Activated CD8-positive, alpha-beta T cell treated with anti-CD3 and anti-CD28 coated beads, Interleukin-2, amount 10 ng/mL, durations not matched to agents 7 days and 5 days (primary cell): ENCODE measurements at places on chromosomes 12 and 14. TPM values are rescaled to one million over a fixed set of nuclear protein-coding genes. Genes with fewer than 3 reads are reported as not detected.

MUCL1 gene
- not detected for total RNA-seq

GPX2 gene
- total RNA-seq: not detected

DAD1 gene
- total RNA-seq: 130 TPM

SMIM41 gene
- not detected for total RNA-seq

ACSS3 gene
- total RNA-seq: not detected

MGAT2 gene
- 55.1 TPM for total RNA-seq

MOK gene
- total RNA-seq: 4.1 TPM

PLEKHG7 gene
- total RNA-seq: not detected

TMEM132D gene
- total RNA-seq: not detected

DNA sequence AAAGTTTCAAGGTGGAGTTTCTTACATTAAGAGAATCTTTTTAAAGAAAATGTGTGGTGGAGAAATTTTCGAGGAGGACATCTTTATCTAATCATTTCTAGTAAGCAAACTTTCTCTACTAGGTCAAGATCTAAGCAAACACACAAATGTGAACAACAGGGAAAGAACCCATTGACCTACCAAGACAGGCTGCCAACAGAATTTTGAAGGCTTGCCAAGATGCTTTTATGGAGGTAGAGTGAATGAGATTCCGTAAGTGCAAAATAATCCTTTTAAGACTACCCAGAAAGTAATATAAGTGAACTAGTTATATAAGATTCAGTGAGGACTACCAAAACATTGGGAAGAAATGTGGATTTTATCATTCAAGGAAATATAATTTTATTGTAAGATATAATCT lies 357.1 kb upstream of the PDE3A start:
- DNase-seq: no peak

GRCh38 chr12:69880571-69880970 lies 55.5 kb downstream of the MYRFL start:
- no peak for DNase-seq

- DNase-seq: peak; percentile 76
Measured at GRCh38 chr14:73771848-73772638, 57.9 kb upstream of the PNMA1 start.

- no peak for DNase-seq
Measured at GRCh38 chr14:68124979-68125731, 305.6 kb downstream of the RAD51B start.

GRCh38 chr14:79578470-79578869 lies 632.8 kb downstream of the DIO2 start:
- DNase-seq: no peak

DNA sequence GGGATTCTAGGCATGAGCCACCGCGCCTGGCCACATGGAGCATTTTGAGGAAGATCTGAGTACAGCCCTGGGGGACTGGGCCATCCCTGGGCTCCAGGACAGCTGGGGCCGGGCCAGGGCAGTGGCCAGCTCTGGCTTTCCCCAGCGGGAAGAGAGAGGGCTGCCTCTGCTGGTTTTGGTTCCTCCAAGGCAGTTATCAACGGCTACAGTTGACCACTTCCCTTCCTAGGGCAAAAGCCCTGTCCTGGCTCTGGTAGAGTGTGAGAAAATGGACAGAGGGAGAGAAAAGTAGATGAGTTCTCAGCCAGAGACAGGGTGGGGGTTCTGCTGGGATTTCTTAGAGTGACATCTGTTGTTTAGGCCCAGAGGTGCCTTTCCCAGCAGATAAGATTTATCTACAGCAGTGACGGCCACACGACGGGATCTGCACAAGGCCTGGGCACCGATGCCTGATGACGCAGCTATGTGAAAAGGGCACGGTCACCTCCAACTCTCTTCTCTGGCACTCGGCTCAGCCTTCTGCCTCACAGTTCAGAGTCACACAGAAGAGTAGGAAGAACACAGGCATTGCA lies 5.5 kb upstream of the HVCN1 start:
- DNase-seq: no peak

- no peak for DNase-seq
Measured at GRCh38 chr14:62189698-62190097, 427.5 kb downstream of the SNAPC1 start.

GRCh38 chr14:61562321-61563161 lies 132.8 kb upstream of the HIF1A start:
- no peak for DNase-seq

DNA sequence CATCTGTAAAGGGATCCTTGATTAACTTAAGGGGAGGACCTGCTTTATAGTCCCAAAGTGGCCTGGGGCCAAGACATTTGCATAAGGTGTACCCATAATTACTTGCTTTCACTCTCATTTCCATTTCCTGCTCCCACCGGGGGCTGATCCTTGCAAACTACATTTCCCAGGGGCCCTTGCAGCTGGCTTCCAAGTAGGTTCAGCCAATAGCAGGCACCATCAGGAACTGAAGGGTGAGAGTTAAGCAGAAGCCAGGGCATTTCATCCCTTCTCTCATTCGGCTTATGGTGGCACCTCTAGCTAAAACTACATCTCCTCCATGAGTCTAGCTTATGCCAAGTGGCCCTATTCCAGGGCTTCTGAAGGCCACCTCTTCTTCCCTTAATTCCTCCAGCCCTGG lies 88.8 kb downstream of the CCDC60 start:
- DNase-seq: no peak

- no peak for DNase-seq
Measured at GRCh38 chr12:42957561-42958290, 368.2 kb upstream of the PRICKLE1 start.

DNA sequence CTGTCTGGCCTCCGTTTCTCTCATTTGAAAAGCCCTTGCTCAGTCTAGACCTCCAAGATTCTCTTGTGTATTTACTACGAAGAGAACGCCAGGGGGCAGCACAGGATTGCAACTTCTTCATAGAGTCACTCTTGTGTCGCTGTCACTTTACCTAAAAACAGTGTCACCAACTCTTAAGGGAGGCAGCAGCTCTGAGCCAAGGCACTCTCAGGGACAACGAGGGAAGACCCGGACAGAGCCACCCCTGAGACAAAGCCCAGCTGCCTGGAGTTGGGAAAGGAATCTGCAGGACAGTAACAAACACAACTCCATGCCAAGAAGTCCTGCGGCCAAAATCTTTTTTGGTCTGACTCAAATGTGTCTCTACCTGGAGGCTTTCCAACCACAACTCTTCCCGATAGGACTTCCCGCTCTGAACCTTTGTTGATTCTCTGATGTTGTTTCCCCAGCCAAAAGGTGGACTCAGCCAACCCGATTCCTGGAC lies 9.6 kb upstream of the RPAP3 start:
- peak; percentile 90 for DNase-seq

- DNase-seq: no peak
Measured at GRCh38 chr14:104693482-104694431, 4.3 kb downstream of the INF2 start.

GRCh38 chr12:130862161-130862560 lies 9.7 kb upstream of the RAN start:
- no peak for DNase-seq

DNA sequence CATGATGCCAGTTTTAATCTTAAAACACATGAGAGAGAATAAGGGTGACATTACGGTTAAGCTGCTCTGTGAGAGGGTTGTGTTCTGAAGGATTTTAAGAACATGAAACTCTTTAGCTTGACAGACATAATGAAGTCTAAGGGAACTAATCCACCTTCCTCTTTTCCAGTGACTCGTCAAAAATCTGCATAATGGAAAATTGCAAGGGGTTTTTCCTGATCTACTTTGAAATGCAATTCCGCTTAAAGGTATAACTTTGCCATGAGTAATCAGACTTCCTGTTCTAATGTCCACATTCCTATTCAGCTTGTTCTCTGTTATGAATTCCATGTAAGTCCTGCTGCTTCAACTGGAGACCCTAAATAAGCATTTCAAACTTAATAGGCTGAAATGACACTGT lies at the start of gene ZNF705A:
ZNF705A (plus strand) TSS at position 171 of the 400 bp plus-strand sequence. CDS start 15,611 bp downstream, outside the sequence.
- no peak for DNase-seq

- DNase-seq: no peak
Measured at GRCh38 chr12:99528478-99528877, 119.1 kb upstream of the GARIN6 start.

DNA sequence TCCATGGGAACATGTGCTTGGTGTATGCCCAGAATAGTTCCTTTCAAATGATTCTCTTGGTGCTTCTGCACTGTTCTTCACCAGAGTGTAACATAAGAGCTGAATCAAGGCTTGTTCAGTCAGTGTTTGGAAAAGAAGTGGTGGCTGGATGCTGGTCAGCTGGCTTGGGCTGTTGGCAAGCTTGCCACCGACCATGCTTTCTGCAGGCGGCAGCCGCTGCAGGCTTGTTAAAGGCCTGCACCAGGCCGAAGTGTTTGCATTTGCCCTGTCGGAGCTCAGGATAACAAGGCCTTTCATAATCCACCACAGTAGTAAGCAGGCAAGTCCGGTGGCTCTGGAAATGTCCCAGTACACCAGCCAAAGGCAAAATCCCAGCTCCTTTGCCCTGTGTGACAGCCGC lies 26.9 kb downstream of the DAAM1 start:
- DNase-seq: no peak

DNA sequence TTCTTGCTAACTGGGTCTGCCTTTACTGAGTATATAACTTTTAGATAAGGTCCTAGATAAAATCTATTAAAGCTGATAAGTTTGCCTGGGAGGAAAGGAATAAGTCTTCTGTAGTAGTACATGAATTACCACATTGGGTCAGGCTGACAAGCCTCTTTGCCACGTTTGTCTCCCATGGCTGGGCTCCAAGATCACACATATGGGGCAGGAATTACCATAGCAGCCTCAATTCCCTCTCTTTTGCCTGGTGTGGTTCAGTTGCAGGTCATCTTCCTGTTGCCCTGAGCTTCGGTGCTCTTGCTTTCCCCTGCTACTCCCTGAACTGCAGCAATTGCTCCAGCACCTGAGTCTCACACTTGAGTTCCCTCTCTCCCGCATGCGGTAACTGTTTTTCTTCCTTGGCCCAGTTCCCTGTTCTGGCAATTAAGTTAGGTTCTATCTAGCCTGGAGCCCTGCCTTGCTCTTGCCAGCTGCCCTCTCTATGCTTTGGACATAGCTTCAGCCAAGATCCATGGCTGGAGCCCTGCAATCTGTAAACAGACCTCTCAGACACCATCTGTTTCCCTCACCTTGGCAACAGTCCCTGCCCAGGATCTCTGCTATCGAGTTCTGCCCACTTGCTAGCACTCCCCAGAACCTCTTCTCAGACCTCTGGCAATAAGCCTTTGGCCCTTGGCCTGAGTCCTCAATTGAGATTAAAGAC lies 5.8 kb upstream of the GLT8D2 start:
- DNase-seq: no peak

GRCh38 chr12:123150744-123151456 lies at the start of gene PITPNM2:
Gene PITPNM2, minus strand, starts transcription at chr12:123151090. Its CDS starts 116,500 bp downstream, at chr12:123034590.
- peak; percentile 68 for DNase-seq

- DNase-seq: peak; percentile 81
Measured at GRCh38 chr14:51780006-51780692, 80.3 kb upstream of the GNG2 start.

- DNase-seq: no peak
Measured at GRCh38 chr14:75821831-75822521, 159.8 kb downstream of the TGFB3 start.

DNA sequence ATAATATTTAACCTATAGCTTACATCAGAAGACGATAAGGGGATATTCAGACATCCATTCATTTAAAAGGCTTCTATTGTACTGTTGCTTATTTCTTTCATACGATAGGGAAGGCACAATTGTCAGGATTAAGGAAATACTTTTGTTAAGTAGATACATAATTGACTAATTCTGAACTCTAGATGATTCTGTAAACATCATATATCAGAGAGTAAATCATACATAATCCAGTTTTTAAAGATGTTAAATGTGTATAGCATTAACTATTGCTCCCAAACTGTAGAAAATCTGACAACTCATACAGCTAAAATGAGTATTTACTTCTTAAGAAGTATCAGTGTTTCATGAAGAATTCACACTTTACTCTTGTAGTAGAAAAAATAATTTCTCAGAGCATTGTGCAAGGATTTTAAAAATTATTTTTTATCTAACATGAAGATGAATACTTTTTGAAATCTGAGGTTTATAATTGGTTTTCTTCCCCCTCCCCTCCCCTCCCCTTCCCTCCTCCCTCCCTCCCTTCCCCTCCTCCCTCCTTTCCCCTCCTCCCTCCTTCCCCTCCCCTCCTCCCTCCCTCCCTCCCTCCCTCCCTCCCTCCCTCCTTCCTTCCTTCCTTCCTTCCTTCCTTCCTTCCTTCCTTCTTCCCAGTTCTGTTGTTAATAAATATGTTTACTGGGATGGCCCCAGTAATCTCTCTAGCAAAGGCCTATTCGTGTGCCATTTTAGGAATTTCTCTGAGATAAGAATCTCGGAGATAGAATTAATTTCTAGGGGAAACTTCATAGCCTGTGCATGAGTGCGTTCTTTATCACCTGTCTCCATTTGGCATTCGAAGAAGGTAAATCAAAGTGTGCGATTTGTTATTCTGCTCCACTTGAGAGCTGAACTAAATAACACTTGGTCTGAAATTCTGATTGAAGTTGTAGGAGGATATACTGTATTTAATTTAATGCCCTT lies 2.3 kb downstream of the NPAS3 start:
- DNase-seq: no peak

DNA sequence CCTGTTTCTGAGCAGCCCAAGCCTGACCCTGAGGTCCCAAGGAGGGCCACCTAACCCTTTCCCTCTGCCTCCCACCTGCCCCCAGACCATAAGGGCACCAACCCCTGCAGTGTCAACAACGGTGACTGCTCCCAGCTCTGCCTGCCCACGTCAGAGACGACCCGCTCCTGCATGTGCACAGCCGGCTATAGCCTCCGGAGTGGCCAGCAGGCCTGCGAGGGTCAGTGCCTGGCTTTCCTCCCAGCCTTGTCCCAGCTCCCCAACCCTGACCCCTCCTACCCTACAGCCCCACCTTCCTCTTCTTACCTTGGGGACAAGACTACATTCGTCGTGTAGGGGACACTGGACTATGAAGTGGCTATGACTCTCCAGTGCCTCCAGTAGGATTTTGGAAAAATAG lies 33.7 kb upstream of the LRP1-AS start:
- DNase-seq: no peak

GRCh38 chr12:124321040-124321481 lies 26.2 kb downstream of the RFLNA start:
- peak; percentile 76 for DNase-seq

DNA sequence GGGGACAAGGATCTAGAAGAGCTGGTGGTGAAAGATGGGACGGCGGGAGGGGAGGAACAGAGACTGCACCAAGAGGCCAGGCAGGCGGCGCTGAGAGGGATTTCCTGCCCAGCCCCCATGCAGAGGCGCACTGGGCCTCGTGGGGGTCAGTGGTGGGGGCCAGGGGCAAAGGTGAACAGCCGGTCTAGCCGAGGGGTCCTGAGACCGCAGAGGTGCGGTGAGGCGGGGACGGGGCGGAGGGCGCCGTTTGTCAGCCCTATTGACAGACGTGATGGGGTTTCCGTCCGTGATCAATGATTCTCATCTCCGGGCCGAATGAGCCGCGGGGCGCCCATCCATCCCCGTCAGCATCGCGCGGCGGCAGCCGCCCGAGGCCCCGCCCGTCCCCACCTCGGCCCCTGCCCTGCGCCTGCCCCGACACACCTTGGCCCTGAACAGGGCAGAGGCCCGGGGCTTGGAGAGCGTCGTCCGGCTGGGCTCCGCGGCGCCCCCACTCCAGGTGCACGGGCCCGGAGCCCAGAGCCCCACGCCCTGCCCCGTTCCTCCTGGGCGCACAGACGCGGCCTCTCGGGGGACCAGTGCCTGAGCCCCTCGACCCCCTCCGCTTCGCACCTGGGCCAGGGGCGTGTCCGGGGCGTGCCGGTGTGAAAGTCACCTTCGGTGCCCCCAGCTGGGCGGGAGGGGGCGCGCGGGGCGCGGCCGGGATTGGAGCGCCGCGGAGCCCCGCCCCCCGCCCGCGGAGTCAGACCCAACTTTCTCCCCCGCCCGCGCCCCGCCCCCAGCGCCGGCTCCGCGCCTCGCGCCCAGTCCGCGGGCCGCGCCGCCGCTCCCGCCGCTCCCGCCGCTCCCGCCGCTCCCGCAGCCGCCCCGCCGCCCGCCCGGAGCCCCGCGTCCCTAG lies at the start of gene NXPH4:
NXPH4 (plus strand) TSS at position 781 of the 898 bp plus-strand sequence. CDS start 176 bp downstream, outside the sequence.
- DNase-seq: peak; percentile 58

- DNase-seq: no peak
Measured at GRCh38 chr12:31301311-31301710, 24.6 kb downstream of the SINHCAF start.
